ENCODE measurements at places on chromosomes 16 and 17.

GRCh38 chr17:56447171-56447570, 146.3 kb upstream of the NOG start:
- DNase-seq: no peak

GRCh38 chr17:37762666-37763065, 17.8 kb upstream of the HNF1B start:
- DNase-seq: no peak

- DNase-seq: no peak
Observed at GRCh38 chr17:17691468-17692263, 10.4 kb downstream of the RAI1 start.

GRCh38 chr17:49910858-49911204, 58.2 kb upstream of the DLX4 start:
- no peak for DNase-seq

DNA sequence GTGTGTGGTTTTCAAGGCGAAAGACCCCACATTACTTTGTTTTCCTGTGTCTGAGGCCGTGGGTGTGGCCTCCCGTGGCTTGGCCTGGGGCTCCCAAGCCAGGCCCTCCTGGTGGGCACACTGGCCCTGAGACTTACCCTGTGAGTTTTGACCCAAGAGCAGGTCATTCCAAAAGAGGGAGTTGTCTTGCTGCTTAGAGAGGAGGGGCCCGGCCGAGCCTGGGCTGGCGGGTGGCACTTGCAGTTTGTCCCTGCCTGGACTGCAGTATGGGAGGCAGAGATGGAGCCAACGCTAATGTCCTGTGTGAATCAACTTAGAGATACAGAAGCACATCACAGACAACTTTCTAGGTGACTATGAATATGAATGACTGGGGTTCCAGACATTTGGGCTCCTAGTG, 22.7 kb downstream of the PLEKHG4 start:
- DNase-seq: no peak

GRCh38 chr16:28924399-28924761, 658 bp downstream of the RABEP2 start:
- no peak for DNase-seq

DNA sequence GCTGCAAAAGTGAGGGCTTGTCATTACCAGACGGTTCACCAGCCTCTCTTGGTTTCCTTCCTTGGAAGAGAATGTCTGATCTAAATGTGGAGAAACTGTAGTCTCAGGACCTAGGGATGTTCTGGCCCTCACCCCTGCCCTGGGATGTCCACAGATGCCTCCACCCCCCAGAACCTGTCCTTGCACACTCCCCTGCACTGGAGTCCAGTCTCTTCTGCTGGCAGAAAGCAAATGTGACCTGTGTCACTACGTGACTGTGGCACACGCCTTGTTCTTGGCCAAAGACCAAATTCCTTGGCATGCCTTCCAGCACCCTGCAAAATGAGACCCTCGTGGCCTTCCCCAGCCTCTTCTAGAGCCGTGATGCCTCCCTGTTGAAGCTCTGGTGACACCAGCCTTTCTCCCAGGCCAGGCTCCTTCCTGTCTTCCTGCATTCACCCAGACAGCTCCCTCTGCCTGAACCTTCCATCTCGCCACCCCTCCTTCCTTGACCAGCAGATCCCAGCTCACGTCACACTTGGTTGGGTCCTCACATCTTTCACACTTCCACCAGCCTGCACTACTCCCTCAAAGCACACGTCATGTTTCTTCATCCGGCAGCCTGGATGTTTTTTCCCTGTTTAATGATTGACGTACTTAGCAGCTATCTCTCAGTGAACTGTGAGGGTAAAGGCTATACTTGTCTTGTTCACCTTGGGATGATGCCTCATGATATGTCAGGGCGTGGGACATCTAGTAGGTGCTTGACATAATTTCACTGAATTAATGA, 4.3 kb downstream of the ZNF768 start:
- DNase-seq: no peak

- no peak for DNase-seq
Observed at GRCh38 chr17:2058586-2059546, 4.0 kb downstream of the HIC1 start.

DNA sequence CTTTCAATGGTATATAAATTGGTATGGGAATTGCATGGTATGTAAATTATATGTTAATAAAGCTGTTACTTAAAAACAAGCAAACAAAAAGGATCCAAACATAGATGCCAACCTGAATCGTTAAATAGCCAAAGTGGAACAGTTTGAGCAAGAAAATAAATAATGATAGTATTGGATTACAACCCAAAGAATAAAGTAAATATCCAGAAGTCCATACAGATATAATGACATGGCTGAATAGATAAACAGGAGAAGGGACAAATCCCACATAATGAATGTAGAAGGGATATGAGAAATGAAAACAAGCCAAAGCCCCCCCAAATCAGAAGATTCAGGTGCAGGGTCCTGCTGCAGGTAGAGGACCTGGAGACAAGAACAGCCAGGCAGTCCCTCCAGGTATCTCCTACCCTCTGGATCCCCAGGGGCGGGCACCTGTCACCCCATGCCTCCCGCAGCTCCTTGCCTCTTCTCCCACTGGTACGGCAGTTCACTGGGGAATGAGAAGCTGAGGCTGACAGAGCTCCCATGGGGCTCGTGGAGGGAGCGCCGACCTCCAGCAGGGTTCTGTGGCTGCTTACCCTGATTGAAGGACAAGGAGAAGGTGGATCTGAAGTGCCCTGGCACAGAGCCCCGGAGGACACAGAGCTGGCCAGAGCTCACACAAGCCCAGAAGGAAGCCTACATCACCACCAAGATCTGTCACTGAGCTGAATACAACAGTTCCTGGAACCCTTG, 9.9 kb upstream of the LCAT start:
- DNase-seq: no peak
